Frontal cortex (tissue), 4 donors: ENCODE measurements at places on chromosomes 11 and 22.

DNA sequence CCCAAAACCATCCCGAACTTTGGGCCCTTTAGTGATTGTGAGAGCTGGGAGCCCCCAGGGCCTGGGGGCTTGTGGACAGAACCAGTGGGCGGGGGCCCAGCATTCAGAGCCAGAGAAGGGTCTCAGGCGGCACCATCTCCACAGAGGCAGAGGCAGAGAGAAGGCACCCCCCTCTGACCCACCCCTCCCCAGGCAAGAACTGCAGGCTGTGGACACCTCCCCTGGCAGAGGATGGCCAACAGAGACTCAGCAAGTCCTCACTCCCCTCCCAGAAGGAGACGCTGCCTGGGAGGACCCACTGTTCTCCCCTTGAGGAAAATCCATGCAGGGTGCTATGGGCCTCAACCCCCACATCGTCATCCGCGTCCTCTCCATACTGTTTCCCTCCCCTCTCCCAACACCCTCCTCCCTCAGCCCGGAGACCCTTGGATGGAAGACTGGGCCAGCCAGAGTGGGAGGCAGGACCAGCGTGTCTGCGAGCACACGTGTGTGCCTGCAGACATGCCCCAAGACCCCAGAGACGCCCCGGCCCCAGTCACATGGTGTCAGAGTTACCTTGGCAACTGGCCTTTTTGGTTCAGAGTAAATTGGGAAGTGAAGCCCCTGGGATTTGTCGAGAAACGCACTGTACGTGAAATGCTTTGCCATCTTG is 42.6 kb downstream of the KCNC1 start:
- no peak for DNase-seq

GRCh38 chr11:95536047-95536690 is 253.4 kb downstream of the FAM76B start:
- DNase-seq = no peak

DNA sequence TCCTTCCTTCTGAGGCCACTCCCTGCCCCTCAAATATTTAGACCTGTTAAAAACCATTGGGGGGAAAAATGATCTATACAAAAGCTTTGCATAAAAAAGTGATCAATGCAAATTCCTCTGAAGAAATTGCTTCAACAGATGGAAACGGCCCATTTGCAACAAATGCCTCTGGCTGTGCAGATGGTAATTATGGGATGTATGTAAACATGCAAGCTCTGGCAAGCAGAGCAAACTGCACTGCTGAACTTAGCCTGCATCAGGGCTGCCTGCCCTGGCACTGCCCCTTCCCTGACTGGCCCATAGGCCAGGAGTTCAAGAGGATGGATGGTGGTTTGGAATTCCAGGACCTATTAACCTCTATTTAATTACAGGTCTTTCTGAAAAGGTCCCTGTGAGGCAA is 388.7 kb downstream of the MIAT start:
- no peak for DNase-seq

DNA sequence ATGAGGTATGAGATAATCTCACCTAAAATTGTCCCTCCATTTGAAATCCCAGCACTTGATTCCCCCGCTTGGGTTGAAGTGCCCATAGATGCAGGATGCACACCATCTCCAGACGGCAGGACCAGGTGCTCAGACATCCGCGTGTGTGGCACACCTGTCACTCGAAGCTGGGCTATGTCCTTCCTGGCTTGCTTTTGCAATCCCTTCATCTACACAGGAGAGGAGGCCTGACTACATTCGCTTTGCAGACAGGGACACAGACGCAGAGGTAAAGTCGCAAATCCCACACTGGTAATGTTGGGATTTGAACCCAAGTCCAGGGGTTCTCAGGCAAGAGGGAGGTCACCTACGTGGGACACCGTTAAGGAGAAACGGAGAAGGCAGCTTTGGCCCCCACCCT is 7.2 kb upstream of the CYTH4 start:
- DNase-seq = no peak

DNA sequence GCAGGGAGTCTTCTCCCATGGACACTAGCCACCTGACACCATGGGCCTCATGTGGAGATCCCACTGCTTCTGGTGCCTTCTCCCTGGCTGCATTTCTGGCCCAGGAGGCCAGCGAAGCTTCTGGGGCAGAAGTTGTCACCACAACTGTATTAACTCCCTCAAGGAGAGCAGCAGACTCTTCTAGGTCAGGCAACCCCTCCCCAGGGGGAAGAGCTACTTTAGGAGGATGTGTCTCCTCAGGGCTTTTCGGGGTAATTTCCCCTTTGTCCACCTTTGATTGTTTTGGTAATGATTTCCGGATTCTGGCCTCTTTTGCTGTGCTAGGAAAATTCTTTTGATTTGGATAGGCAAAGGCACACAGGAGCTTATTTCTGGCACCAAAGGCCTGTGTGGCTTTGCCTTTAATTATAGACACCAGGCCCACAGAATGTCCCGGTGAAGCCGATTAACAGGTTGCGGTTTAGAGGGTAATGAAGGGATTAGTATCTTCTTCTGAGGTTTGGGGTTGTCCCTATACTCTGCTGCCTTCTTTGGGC is 8.9 kb upstream of the UCP2 start:
- no peak for DNase-seq

DNA sequence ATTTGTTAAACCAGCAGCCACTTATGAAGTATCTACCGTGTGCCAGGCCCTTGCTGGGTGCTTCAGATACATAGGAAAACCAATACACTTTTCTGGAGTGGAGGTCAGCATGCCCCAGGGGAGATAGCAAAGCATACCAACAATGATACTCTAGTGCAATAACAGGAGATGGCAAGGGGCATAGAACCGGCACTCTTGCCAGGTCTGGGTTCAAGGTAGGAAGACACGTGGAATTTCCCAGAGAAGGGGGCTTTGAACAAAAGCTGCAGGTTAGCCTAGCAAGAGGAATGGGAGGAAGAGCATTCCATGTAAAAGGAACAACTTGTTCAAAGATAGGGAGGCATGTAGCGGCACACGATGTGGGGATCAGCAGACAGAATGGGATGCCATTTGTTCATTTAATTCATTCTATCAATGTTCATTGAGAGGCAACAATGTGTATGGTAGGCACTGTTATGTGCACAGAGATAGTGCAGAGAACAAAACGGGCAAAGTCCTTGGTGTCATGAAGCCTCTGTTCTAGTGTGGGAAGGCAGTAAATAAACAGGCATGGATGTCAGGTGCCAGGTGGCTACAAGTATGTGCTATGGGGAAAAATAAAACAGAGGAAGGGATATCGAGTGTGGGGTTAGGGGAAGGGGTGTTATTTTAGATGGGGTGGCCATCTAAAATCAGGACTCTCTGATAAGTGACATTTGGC is 162.6 kb upstream of the E2F8 start:
- no peak for DNase-seq

GRCh38 chr11:112624431-112624830 is 336.8 kb upstream of the NCAM1 start:
- no peak for DNase-seq

DNA sequence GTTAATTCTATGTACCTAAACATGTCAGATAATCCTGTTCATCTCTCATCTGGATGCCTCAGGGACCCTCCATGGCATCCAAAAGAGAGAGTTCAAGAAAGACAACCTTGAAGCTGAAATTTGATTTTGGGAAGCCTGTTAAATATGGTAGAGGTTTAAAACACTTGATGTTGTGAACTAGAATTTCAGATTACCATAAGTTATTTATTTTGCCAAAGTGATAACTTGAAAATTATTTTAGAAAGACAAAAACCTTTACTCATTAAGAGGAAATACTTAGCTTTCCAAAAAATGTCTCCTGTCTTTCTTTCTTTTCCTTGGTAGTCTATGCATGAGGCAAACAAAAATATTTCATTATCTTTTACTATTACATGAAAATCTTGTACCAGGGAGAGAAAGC is 714.0 kb downstream of the NTM start:
- no peak for DNase-seq

- no peak for DNase-seq
Measured at GRCh38 chr11:106446302-106446701, 368.8 kb downstream of the AASDHPPT start.

DNA sequence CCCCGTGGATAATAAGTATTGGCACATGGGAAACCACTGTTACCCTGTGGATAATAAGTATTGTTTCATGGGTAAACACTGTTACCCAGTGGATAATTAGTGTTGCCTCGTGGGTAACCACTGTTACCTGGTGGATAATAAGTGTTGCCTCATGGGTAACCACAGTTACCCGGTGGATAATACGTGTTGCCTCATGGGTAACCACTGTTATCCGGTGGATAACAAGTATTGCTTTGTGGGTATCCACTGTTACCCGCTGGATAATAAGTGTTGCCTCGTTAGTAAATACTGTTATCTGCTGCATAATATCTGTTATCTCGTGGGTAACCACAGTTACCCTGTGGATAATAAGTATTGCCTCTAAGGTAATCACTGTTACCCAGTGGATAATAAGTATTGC is 25.5 kb upstream of the NXPE4 start:
- DNase-seq = no peak

DNA sequence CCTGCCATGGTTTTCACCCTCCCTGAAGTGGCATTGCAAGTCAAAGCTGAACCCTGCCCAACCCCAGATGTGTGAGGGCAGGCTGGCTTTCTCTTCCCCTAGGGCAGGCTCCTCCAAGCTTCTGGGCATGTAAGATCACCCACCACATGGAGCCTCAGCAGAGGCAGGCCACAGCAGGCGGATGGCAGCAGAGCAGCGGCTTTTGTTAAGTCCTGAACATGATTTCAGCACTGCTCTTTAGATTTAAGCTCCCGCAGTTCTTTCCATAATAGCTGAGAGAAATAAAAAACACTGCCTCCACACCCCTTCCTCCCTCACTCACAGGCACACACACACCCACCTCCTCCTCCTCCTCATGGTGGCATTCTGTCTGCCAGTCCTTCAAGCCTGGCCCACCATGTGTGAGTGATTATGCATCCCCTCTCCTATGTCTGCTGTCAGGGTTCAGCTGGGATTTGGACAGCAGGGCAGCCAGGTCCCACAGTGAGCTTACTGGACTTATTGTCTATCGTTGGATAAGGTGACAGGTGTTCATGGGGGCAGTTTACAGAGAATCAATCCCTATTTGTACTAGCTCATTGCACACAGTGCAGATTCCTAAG is 5.0 kb upstream of the NTM start:
- DNase-seq = no peak
